ENCODE measurements at places on chromosomes 1 and 21.

DNA sequence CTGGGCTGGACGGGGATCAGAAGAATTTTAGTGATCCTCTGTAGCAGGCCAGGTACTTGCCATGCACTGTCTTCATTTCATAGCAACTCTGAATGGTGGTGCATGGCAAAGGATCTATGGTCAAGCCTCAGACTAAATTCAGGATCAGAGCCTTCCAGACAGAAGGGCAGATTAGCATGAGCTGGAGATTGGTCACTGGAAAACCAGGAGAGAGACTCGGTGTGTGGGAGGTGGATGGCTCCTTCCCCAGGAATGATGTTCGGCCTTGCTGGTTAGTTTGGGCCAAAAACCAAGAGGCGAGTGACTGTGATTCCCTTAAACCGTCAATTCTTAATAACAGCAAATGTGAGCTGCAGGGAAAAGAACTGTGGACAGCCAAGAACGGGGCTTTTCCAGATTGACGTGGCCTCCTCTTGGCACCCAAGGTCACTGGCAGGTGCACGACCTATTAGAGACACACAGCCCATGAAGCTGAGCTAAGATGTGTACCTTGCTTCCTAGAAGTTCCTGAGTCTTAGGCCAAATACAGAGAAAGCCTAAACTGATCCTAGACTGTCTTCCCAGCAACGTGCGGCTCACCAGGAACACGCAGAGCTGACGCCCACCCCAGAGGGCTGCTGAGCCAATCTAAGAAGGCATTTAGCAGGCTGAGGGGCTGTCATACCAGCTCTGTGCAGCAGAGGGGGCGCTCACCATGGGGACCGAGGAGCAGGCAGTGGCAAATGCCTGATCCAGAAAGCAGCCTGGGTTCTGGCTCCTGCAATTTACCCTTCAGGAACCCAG lies 18.5 kb downstream of the ALDH4A1 start:
- peak; percentile 77 for DNase-seq

DNA sequence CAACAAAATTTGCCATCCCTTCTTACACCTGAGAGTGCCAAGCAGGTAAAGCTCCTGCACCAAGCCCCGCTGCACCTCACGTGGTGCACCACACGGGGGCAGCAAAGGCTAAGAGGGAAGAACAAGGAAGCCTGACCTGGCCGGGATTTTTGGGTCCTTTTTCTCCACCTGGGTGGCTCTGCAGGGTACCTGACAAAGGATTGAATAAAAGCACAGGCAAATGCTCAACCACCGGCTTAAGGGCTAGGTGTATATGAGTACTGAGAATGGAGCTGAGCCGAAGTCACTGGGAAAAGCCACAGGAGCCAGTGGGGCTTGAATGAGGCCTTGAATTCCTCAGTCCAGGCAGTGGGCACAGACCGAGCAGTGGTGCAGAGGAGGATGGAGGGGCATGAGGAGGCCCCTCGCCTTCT lies 36.4 kb downstream of the ZNF697 start:
- DNase-seq, result peak; percentile 59

- no peak for DNase-seq
Measured at GRCh38 chr1:109931911-109932636, 21.4 kb downstream of the CSF1 start.

DNA sequence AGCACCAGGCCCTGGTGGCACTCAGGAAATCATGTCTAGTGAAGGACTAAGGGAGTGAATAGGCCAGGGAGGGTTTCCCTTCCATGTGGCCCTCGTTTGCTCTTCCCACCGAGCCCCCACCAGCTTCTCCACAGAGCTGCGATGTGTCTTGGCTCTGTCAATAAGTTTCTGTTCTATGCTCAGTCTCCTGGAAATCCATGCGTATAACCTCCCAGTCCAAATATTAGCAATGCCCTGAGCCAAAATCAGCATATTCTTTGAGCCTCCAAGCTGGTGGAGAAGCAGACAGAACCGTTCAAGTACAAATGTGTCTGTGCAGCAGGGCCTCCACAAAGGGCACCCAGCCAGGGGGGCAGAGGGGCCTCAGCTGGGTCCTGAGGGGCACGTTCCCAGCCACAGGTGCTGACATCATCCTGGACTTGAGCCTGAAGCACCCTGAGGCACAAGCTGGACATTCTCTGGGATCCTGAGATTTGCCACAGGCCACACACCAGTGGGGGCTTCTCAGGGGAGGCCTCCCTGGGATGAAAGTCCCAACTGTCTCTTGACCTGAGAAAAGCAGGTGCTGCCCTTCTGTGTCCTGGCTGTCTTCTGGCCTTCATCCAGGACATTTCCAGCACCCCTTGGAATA lies 350.5 kb upstream of the VAMP3 start:
- DNase-seq, result no peak

GRCh38 chr1:218880484-218881060 lies 293.1 kb upstream of the LYPLAL1 start:
- no peak for DNase-seq

Measured in stimulated activated CD4-positive, alpha-beta T cell treated with anti-CD3 and anti-CD28 coated beads, Interleukin-4, amount 100 ng/mL, for 1 hour (primary cell).